ENCODE measurements at places on chromosomes 12 and 14.

DNA sequence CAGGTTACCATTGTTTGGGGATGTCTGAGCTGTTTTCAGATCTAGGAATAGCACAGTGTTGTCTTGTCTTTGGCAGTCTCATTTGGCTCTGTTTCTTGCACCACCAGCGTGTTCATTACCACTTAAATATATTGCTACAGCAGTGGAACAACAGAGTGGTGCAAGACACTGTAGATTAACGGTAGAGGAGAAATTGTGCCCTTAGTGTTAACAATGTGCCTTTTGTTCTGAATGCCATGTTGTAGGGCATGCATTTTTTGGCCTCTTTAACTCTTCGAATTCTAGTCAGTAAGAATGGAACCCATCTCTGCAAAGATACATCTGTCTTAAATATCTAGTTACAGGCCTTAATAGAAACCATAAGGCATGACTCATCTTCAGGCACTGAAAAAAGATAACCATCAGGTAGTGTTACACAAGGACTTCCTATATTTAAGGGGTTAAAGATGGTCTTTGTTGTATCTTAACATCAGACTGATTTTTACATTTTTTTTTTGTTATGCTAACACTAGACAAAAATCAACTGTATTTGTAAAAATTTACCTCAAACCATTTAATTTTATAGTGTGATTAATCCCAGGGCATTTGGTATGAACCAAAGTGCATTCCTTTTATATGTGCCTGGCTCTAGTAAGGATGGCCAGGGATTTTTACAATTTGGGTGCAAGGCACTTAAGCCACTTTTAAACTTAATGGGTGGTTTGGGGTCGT, 12.9 kb downstream of the DYRK2 start:
- no peak for DNase-seq

DNA sequence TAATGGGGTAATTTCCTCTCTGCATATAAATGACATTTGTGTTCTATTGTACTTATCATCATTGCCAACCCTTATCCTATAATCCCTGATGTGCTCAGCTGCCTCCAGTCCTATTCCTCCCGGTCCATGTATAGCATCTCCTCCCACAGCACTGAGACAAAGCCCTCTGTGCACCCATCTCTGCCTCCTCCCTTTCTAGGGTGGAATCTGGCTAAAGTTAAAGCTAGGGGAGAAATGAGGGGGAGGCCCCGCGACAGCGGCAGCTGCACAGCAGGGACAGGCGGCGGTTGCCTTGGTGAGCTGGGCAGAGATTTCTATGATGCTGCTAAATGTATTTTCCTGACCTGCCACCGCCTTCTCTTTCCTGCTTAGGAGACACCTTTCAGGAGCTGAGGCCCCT, 12.8 kb upstream of the ZDHHC22 start:
- DNase-seq = no peak

DNA sequence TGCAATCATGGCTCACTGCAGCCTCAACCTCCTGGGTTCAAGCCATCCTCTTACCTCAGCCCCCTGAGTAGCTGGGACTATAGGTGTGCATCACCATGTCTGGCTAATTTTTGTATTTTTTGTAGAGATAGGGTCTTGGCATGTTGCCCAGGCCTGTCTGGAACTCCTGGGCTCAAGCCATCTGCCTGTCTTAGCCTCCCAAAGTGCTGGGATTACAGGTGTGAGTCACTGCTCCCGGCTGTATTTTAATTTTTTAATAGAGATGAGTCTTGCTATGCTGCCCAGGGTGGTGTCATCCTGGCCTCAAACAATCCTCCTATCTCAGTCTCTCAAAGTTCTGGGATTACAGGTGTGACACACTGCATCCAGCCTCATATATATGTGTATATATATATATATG, 31.7 kb upstream of the GPRC5A start:
- no peak for DNase-seq

DNA sequence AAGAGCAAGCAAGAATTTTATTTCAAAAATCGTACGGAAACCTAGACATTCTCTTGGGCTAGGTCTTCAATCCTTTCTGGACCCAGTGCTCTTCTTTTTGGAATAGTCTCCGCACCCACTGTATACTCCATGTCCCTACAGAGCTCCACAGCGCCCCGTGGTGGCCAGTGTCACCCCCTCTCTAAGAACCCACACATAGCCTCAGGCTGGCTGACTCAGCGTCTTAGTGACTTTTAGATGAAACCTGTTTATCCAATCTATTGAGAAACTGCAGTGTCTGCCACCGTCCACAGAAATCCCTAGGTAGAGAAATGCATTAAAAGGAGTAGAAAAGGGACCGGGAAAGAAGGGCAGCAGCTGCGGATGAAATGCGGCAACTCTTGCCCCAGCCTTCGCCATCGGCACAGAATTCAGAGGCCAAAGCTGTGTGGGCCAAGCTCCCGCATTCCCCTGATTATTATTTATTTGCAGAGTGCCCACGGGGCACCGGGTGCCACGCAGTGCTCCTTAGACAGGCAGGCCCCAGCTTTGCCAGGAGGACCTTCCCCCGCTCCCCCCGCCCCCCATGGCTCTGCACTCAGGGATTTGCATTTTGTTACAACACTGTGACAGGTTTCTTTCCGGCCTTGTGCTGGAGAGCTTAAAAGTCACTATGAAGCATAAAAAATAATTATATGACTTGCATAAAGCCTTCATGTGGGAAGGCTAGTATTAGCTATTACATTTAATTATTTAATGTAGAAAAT, 170.1 kb upstream of the FKBP4 start:
- no peak for DNase-seq

- no peak for DNase-seq
These were observed 118.1 kb upstream of the FOXN3 start for GRCh38 chr14:89534902-89535685.

GRCh38 chr14:61192989-61193388, 88.1 kb downstream of the TMEM30B start:
- DNase-seq = no peak

- no peak for DNase-seq
These were observed 40.1 kb upstream of the CISTR start for GRCh38 chr12:53791735-53792326.

- DNase-seq = no peak
These were observed 26.1 kb upstream of the SLC6A13 start for GRCh38 chr12:288687-289086.

DNA sequence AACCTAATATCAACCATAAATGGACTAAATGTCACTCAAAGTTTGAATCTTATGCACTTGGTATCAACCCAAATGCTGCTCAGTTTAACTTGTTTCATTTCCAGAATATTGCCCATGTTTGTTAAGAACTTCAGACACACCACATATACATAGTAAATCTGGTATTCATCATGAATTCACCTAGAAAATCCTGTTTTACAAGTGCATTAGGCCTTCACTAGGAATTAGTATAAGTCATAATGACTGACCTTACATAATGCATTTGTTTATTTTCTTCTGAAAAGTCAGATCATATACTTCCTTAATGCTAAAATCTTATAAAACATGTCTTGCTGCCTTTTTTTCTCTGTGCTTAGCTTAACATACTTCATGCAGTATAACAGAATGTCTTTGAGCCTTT, 66.1 kb downstream of the ABCD2 start:
- no peak for DNase-seq

- no peak for DNase-seq
These were observed 12.8 kb downstream of the DEGS2 start for GRCh38 chr14:100146531-100147091.

- no peak for DNase-seq
These were observed 15.8 kb upstream of the VPS33A start for GRCh38 chr12:122282061-122282460.

DNA sequence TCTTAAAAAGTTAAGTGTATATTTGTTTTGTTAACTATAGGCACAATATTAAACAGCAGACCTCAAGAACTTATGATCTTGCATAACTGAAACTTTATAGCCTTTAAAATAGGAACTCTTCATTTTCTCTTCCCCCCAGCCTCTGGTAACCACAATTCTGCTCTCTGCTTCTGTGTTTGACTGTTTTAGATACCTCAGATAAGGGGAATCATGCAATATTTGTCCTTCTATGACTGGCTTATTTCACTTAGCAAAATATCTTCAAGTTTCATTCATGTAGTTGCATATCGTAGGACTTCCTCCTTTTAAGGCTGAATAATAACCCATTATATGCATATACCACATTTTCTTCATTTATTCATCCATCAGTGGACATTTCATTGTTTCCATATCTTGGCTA, 131.3 kb downstream of the PTPRO start:
- DNase-seq = no peak

DNA sequence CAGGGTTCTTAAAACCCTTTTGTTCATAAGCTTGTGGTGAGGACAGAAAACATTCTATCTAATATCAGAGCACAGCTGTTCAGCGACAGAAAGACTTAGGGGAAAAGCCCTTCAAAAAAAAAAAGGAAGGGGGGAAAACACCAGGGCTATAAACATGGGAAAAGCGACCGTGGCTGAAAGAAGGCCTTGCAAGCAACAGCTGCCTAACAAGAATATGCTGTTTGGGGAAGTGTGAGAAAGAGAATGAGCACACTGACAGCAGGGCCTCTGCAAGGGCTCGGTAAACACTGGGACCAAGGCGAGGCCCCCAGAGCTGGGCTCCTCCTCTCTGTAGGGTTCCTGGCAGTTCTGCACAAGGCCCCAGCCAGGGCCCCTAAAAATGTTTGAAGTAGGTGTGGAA, 27.4 kb upstream of the CCND2 start:
- DNase-seq = no peak

GRCh38 chr12:50636505-50636904, 127.4 kb upstream of the ATF1 start:
- DNase-seq = no peak

DNA sequence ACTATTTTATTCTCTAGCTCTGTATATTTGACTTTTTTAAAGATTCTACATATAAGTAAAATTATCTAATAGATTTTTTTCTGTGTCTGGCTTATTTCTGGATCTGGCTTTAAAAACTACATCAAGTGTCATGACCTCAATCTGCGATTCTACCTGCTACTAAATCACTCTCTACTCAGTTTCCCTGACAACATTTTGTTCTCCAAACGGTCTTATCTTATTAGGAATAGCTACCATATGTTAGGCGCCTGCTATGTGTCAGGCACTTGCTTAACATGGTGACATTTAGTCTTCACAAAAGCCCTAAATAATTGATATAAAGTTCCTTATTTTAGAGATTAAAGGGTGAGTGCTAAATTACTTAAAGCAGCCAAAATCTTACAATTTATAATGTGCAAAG, 1362.9 kb upstream of the FLRT2 start:
- DNase-seq = no peak

GRCh38 chr14:22333422-22334274, 255.4 kb downstream of the DAD1 start:
- DNase-seq = no peak

GRCh38 chr12:111488271-111488670, 82.5 kb downstream of the SH2B3 start:
- DNase-seq = no peak

DNA sequence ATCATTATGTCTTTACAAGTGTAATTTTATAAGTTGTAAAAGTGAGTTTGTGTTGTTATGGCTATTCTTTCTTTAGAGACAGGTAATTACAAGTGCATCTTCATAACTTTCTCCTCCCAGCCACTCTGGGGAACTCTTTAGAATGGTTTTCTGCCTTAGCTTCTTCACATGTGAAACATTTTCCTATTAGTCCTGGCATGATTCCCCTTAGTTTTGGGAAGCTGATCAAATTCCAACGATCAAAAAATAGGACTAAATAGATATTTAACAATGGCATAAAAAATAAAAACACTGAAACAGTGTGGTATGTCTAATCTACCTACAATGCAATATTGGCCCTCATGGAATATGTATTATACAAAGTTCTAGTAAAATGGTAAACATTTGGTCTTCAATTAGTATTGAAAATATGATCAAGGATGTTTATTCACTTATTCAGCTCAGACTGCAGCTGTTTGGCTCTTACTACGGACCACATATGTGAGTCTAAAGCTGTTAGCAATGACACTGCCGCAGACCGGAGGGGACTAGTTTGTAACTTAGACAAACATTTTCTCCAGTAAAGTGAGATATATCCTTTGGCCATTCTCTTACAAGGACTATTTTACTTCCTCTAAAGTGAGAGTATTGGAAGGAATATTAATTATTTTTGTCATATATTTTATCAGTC, 890.8 kb upstream of the USP15 start:
- no peak for DNase-seq

DNA sequence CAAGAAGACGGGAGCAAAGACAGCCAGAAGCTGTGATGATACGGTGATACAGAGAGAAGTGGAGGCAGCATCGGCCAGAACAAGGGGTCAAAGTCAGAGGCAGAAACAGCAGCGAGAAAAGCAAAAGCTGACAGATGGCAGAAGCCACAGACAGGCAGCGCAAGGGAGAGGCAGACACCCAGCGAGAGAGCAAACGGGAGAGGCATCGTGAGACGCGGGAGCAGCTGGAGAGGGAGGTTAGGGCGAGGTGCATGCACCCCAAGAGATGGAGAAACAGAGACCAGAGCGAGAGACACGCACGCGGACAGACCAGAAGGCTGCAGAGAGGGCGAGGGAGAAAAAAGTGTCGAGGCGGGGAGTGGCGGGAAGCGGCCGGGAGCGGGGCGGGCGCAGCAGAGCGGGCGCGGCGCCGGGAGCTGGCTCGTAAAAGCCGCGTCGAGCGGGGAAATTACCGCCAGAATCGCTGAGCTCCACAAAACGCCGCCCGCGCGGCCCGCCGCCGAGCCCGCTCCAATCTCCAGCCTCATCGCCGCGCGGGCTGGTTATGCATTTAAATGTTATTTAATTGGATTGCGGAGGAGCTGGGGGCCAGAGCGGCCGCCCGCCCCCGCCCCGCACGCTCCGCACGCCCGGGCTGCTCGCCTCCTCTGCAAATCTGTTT, 15.6 kb downstream of the SMUG1 start:
- DNase-seq = no peak

GRCh38 chr12:82625523-82625922, 61.2 kb upstream of the TMTC2 start:
- no peak for DNase-seq

DNA sequence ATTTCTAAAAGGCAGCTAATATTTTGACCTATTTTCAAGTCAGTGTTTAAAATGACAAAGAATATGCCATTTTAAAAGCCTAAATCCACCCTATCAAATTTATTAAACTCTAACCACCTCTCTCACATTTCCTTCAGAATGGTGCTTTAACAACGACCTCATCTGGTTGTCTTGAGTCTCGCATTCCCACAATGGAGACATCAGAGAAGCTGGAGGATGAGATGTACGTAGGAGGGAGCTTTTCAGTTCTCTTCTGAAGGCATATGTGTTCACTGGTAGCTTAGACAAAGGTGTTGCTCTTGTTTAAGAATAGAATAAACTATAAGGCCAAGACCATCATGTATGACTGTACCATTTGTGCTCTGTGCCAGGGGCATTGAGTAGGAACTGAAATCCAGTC, 82.9 kb downstream of the BCL2L14 start:
- no peak for DNase-seq

DNA sequence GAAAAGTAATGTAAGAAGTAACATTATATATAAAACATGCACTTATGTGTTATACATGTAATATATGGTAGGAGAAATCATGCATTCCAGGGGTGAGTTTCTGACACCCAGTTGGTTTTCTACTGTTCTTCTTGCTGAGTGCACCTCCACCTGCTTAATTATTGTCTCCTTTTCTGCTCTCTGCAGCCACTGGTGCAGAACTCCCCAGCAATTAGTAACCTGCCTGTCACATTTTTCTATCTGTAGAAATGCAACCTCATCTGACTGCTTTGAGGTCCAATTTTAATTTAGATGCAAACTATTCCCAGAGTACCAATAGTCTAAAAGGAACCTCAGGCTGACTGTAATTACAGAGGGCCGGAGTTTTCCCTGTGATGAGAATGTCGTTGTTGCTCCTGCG, 842.1 kb downstream of the AACS start:
- no peak for DNase-seq

- DNase-seq = no peak
These were observed 60.8 kb downstream of the ZNF664 start for GRCh38 chr12:124033859-124034258.
